ENCODE measurements at places on chromosomes 4 and X. TPM values are rescaled to one million over a fixed set of nuclear protein-coding genes. Genes with fewer than 3 reads are reported as not detected.

The PPBP gene
- not detected for total RNA-seq

The ZCCHC13 gene
- not detected for total RNA-seq

The FUNDC1 gene
- 8.7 TPM for total RNA-seq

The SLC10A4 gene
- total RNA-seq, result not detected

The PRR32 gene
- total RNA-seq, result not detected

The CENPVL1 gene
- not detected for total RNA-seq

The TXK gene
- 10.0 TPM for total RNA-seq

The SMIM10 gene
- 1.9 TPM for total RNA-seq
